ENCODE measurements at places on chromosomes 4 and X.

DNA sequence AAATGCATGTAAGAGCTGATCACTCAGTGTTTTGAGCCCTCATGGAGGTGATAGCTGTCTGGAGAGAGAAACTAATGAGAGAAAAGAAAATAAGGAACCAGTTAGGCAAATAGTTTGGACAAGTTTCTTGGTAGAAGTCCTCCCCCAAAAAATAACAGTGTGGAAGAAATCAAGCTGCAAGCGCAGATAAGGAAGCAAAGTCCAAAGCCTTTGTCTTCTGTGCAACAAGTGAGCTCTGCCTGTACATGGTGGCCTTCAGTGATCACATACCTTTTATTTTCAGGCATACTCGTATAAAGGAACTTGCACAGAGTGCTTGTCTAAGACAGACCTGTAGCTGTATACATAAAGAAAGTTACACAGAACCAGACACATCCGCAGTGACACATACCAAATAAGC, 2.5 kb upstream of the UGT2A3 start:
- DNase-seq, result no peak

DNA sequence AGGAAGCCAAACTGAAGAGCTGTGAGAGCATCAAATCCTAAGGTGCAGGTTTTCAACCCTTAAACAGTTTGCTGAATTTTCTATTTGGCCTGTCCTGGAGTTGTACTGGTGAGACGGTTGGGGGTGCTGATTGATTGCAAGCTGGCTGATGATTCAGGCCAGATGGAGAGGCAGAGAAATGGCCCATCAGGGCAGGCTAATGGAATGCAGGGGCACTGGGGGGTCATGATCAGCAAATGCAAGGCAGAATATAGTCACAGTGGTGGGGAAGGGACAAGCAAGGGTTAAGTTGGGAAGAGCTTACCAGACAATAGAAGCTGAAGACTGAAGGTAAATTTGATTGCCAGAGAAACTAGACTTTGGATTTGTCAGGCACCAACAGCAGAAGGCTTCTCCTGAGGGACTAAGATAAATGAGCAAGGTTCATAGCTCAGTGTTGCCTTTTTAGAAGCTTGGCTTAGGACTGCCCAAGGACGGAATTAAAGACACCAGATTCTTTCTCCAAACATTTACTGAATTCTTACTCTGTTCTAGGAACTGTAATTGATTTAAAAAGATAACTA, 4.3 kb upstream of the AADAT start:
- DNase-seq, result no peak

DNA sequence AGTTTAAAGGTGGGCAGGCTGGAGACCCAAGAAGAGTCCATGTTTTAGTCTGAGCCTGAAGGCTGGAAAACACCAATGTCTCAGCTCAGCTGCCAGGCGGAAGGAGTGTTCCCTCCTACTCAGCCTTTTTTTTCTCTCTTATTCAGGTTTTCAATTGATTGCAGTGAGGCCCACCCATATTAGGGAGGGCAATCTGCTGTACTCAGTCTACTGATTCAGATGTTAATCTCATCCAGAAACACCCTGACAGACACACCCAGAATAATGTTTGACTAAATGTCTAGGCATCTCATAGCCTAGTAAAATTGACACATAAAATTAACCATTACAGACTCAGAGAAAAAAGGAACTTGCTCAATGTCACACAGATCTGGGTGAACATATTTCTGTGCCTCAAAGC, 347.1 kb downstream of the GBA3 start:
- DNase-seq, result no peak

GRCh38 chrX:101108284-101108683, 10.3 kb downstream of the CENPI start:
- DNase-seq, result no peak

DNA sequence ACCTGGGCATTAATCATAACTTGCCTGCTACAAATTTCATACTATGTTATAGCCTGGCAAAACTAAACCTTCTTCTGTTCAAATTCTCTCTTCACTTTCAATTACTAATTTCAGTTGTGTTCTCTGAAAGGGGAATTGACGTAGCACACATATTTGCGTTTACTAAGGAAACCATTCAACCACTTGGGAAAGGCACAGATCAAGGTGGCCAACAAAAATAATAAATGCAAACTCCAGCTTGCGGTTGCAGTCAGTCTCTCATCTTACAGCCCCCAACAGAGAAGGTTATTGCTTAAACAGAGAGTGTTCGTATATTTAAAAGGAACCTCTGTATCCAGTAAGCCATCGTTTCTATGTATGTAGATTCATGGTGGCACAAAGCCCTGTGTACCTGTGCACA, 4.0 kb downstream of the SRPX start:
- DNase-seq, result no peak

DNA sequence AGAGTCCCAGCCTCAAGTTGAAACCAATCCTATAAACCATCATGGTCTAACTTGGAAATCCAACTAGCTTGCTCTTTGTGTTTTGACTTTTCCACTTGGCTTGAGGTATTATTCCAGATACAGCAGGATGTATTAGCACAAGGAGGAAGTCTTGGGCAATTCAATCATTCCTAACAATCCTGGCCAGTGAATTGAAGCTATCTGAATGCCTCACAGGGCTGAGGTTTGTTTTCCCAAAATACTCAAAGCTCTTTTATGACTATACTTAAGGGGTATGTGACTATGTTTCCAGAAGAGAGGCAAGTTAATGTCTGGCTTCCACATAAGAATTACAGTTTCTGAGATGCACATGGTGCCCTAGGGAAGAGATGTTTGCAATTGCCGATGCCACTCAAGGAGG, 66.8 kb upstream of the SH3RF1 start:
- no peak for DNase-seq

All from activated naive CD8-positive, alpha-beta T cell treated with anti-CD3 and anti-CD28 coated beads, Interleukin-2, amount 50 U/mL, for 16 hours (primary cell).